ENCODE measurements at places on chromosomes 7 and 10.

DNA sequence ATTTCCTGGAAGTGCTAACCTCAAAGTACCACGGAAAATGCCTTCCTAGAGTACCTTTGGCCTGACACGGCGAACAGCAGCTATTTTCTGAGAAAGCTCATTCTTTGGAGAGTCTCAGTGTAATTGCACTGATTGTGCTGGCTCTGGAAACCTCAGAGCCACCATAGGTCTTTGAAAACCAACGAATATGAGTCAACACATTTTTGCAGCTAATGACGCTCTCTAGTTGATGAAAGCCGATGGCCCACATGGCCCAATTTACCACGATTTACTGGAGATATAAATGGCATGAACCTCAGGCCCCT is 187.1 kb downstream of the ADARB2 start:
- no peak for DNase-seq

DNA sequence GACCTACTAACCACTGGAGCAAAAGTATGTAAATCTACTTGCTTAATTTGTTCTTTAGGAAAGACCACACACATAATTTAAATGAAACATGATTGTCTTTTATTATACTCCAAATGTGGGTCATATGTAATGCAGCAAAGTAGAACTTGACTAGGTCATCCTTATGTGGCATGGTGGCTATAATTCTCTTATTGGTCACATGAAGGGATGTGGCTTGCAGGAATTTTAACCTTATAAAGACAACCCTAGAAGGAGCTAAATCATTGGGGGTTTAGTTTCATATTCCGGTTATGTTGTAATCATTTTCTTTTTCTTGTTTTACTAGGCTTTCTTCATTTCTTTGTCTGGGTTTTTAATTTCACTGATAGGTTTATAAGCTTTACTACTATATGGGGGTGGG is 93.9 kb downstream of the SEPTIN7 start:
- no peak for DNase-seq

- no peak for DNase-seq
Observed at GRCh38 chr7:45069444-45070253, 19.1 kb downstream of the NACAD start.

- DNase-seq: no peak
Observed at GRCh38 chr10:7579681-7580080, 87.1 kb downstream of the ITIH5 start.

DNA sequence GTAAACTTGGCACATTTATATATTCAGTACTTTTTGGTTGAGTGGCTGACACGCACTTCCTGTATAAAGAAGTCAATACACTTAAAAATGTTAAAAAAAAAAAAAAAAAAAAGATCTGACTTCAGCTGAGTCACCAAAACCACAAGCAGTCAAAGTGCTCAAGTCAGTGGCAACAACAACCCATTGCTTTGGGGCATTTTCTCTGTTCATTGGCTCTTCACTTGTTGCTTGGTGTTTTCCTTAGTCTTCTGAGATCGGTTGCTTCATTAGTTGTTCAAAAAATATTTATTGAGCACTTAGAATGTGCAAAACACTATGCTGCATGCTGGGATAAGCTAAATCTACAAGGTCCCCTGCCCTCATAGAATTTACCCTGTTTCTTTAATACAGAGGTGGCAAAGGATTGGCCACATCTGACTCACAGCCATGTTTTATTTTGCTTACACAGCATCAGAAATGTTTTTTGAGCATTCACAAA is 63.7 kb downstream of the ZNRF2 start:
- peak; percentile 38 for DNase-seq

Measured in activated naive CD4-positive, alpha-beta T cell treated with anti-CD3 and anti-CD28 coated beads, Interleukin-2, amount 50 U/mL, for 16 hours (primary cell).